Pancreas (tissue), 10 donors: ENCODE measurements at places on chromosomes 3 and 15.

GRCh38 chr3:98589331-98590036 is 3.9 kb downstream of the CPOX start:
- DNase-seq = no peak

GRCh38 chr15:48330855-48331795 is at the start of gene DUT:
Gene DUT (plus strand): TSS chr15:48331429. CDS start chr15:48331516, 87 bp downstream.
- peak; percentile 78 for DNase-seq

DNA sequence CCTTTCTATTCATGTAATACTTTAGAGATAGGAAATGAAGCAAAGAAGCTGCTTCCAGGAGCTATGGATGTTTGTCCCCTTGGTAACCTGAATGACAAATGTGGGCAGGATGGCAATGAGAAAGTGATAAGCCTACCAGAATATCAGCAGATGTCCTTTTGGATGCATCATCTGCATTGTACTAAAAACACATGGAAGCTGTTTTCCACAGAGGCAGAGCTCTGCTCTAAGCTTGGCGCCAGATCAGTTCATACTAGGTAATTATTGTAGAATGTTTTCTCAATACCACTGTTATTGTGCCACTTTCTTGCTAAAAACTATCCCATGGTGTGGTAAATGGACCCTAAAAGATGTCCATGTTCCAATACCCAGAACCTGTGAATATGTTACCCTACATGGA is 100.2 kb downstream of the DTWD1 start:
- no peak for DNase-seq

GRCh38 chr3:69554576-69554975 is 168.7 kb upstream of the FRMD4B start:
- DNase-seq = no peak

DNA sequence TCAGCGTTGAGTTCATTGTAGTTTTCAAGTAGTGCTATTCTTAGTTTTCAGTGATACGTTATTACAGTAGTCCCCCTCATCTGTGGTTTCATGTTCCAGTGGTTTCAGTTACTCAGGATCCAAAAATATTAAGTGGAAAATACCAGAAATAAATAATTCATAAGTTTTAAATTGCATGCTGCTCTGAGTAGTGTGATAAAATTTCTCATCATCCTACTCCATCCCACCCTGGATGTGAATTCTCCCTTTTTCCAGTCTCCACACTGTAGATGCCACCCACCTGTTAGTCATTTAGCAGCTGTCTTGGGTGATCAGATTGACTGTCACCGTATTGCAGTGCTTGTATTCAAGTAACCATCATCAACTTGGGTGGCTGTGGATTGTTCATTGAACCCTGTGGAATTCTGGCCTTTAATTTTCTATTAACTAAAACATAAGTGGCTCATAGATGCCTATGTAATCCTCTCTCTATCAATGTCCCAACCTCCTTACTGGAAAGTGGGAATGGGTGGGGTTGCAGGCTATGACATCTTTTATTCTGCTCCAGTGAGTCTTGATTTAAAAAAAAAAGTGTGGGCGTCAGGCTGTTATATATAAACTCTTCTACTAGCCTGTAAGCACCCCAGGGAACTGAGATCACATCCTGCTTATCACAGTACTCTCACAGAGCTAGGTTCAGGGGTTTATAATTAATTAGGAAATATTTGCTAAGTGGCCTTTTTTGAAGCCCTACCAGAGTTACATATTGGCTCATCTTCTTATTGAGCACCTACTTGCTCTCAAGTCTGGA is 97.5 kb downstream of the CFAP20DC start:
- DNase-seq = no peak

DNA sequence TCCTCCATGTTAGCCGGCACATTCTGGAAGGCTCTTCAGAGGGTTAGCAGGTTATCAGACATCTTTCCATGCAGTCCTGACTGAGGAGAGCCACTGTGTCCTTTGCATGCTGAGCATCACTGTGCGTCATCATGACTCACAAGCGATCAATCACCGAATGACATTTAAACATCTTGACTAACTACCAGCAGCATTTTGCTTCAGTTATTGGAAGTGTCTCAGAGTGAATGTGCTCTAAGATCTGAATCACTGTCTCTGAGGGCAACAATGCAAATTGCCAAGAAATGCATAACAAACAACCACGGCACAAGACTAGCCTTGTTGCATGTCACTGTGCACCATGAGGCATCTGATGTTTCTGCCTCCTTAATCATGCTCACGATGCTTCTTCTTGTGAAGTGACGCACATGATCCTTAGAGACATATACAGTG is 18.3 kb upstream of the ATP8B4 start:
- no peak for DNase-seq

- DNase-seq = no peak
Measured at GRCh38 chr15:39685999-39686613, 96.5 kb downstream of the FSIP1 start.

DNA sequence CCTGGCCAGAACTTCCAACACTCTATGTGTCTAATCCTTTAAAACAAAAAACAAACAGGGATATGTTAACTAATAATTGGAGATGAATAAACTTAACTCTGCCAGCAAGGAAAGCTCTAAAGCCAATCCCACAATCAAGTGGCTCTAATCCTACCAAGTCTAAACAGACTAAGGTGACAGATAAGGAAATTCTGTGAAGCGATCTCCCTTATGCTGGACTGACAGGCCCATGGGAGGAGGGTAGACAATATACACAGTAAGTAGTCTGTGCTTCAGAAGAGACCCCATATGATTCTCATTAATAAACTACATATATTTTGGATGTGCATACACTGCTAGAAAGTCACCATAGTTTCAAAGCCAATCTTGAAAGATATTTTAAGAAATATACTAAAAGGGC is 10.1 kb downstream of the VPS13C start:
- no peak for DNase-seq

DNA sequence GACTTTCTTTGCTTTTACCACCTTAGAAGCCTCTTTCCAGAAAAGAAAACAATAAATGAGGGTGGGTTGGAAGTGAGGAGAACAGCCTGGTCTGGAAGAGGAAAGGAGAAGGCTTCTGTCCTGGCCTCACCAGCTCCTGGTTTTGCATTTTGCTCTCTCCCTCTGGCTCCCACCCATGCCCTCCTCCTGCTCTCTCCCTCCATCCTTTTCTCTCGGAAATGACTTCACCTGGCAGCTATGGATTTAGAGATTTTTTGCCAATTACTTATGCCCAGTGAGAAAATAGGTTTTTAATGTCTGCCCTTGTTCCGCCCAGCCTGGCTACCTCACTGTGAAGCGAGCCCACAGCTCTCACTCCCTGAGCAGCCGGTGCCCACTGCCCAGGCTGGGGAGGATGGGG is 77.9 kb upstream of the NTRK3 start:
- DNase-seq = no peak

DNA sequence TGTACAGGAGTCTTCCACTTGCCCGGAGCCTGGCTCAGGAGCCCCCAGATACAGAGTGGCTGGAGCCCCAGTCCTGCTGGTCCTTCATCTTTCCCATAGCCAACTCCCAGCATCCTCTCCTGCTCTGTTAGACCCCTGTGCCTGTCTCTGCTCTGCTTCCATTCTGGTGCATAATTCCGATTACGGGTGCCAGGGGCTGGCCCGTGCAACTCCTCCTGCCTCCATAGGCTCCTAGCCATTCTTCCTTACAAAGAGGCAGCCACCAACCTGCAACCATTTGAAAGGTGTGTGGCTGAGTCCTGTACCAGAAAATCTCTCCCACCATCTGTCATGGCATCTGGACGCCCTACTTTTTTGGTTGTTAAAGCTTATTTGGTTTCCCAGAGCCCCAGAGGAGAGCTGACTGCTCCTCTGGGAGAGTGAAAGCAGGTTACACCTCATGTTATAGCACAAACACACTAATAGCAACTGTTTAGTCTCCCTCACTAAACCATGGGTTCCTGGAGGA is 5.2 kb upstream of the RAD18 start:
- DNase-seq = peak; percentile 17

DNA sequence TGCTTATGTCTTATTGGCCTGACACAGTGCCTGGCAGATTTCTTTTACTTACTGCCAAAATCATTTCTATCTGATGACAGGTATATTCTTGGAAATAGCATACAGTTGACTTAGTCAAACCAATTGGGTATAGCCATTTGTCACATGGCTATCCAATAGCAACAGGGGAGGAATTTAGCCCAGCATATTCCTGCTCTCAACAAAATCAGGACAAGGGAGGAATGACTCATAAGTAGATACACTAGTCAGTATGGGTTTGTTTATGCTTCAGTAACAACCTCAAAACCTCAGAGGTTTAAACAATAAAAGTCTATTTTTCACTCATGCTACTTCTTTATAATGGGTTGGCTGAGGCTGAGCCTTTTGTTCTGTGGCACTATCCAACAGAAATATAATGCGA is 38.0 kb upstream of the VILL start:
- no peak for DNase-seq

DNA sequence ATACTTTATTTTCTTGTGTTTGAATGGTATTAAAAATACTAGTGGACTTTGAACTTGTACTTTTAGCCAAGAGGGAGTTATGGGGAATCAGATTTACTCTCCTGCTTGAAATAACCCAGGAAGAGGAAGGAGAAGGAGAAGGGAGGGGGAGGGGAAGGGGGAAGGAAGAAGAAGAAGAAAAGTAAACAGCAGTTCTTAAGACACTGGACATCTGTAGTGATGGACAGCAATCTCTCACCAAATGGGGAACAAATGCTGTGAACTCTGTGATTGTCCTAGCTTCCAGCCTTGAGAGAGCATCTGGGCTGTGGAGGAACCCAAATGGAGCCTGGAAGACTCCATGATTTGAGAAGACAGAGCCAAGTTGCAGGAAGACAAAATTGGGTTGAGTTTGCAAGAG is 52.0 kb downstream of the VPS8 start:
- no peak for DNase-seq

- DNase-seq = no peak
Measured at GRCh38 chr3:105170423-105170822, 196.3 kb upstream of the ALCAM start.

- no peak for DNase-seq
Measured at GRCh38 chr3:150216041-150216811, 191.9 kb upstream of the TSC22D2 start.

DNA sequence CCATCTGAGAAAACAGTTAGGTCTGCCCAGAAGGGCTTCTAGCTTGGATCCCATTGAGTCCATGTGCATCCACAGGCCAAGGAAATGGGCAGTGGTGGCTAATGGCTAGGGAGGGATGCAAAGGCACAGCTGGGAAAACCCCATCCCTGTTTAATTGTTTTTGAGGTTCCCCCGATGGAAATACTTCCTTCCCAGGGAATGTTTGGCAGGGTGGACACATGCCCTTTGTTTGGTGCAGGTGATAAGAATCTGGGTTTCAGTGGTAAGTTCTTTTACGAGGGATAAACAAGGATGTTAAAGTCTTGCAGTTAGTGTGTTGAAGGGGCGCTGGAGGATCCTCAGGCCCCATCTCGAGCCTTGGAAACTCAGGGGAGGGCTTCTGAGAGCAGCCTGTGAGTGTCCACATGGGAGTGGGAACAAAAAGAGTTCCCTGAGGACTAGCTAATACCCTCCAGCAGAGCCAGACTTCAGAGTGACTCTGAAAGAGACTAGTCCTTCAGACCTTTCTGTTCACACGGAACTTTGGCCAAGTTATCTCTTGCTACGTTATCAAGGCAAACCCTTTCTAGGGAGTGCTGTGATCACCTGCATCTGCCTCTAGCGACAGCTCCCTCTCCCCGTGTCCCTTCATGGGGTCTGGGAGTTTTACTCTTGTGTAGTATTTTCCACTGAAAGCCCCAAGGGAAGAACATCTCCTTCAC is 17.4 kb downstream of the PTPRG start:
- DNase-seq = no peak

DNA sequence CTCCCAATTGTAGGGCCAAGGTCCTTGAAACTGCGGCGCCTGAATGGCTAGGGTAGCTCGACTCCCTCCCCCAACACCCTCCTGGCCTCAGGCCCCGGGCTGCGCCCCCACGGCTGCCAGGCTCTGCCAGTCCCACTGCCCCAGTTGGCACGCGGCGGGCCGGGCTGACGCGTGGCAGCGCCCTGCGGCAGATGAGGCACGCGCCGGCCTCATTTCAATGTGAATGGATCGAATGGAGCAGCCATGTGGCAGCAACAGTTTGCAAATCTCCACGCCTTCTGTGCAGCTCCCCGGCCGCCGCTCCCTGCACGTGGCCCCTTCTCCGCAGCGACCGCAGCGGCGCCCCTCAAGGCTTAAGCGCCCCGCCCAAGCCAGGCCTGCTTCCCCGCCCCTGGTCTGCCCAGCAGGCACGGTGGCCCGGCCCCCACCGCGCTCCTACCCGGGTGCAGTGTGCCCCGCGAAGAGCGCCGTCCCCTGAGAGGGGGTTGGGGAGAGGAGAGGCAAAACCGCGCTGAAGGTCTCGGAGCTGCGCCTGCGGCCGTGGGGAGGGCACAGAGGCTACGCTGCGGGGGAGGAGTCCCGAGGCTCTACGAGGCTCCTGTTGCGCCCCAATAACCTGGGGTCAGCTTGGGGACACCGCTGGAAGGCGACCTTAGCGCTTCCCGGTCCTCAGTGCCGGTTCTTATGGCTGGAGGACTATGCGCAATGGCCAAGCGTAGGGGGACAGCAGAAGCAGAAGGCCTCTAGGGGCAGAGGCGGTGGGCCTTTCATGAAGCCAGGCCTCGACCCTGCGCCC is 3.1 kb upstream of the DLL4 start:
- no peak for DNase-seq

- no peak for DNase-seq
Measured at GRCh38 chr3:58829321-58830000, 162.9 kb upstream of the FAM3D start.

DNA sequence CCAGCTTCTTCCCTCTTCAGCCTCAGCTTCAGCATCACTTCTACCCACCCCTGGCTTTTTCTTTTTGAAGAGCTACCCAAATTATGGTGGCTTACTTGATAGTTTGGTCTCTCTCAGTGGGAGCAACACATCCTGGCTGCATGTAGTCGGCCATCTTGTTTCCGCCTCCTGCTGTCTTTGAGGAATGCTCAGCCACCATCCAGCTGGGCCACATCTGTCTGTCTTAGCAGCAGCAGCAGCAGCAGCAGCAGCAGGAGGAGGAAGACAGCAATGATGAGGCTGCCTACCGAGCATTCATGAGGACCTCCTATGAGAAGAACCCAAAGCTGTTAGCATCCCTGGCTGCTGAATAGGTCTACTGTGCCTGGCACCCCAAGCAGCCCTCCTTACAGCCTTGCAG is 19.7 kb downstream of the IL16 start:
- no peak for DNase-seq

DNA sequence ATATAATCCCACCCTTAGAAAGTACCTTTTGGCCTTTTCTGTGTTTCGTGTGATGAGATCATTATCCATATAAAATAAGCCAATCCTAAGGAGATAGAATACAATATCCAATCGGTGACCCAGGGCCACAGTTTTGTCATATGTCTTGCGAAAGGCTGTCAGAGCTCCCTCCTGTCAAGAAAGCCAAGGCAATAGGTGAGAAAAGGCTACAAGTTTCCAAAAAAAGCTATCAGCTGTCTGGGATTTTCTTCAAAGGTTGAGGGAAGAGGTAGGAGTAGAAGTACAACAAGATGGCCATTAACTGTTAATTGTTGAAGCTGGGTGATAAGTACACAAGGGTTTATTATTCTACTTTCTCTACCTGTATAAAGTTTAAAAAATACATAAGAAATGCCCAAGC is 4.0 kb downstream of the PSMD6 start:
- no peak for DNase-seq
